T-helper 17 cell (primary cell): ENCODE measurements at places on chromosomes 16 and 17.

GRCh38 chr17:42598905-42599304, 10.3 kb downstream of the RETREG3 start:
- DNase-seq, result no peak

- DNase-seq, result no peak
These were observed 238.2 kb downstream of the KCNJ2 start for GRCh38 chr17:70407506-70407905.

DNA sequence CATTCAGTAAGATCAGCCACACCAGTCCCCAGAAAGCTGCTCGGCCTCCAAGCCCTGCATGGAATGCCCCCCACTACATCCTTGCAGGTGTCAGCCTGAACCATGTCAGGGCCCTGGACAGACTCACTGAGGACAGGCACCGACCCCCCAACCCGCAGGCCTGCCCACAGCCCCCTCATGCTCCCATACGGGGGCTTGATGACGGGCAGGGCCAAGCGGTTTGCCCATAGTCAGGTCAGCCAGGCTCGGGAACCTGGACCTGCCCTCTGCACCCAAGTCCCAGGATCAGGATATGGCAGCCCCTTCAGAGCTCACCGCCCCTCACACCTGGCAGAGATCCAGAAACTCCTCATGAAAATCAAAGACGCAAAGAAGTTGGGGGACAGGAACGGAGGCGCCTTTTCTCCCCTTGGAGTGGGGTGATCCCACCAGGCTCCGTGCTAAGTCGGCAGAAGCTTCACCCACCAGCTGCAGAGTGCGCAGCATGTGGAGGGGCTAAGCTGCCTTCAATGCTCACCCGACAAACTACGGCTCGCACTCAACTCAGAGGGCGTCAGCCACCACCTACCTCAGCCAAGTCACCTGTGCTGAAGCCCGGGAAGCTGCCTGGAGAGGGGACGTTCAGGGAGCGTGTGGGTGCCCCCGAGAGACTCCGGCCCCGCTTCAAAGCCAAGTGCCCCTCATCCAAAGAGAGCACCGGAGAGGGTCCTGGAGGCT, 26.5 kb downstream of the GNPTG start:
- DNase-seq, result no peak

GRCh38 chr16:86557587-86557986, 2.6 kb upstream of the MTHFSD start:
- no peak for DNase-seq

GRCh38 chr17:61307905-61308886, 91.4 kb upstream of the TBX2 start:
- no peak for DNase-seq

- DNase-seq, result no peak
These were observed 28.7 kb upstream of the RSL1D1 start for GRCh38 chr16:11880007-11880406.
